ENCODE measurements at places on chromosomes 7 and 10. TPM values are rescaled to one million over a fixed set of nuclear protein-coding genes. Genes with fewer than 3 reads are reported as not detected.

- DNase-seq: no peak
Observed at GRCh38 chr7:141737118-141737835, 881 bp upstream of the SSBP1 start.

The LIPK gene
- not detected for total RNA-seq

DNA sequence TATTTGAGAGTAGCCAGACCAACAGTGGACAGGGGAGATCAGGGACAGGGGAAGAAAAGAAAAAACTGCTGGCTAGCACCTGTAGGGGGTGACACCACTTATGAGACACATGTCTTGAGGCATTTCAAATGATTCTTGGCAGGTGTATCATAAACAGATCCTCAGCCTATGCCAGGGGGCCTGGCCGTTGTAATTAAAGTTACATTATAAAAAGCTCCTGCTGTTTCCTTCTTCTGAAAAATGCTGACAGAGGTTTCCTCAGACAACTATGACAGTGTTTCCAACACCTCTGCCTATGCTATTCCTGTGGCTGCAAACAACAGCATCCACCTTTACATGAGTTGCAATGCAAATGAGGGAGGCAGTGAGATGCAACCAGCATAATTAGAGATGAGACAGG is 281.0 kb upstream of the PTER start:
- no peak for DNase-seq

GRCh38 chr10:108427146-108427545 is 1262.6 kb upstream of the SORCS1 start:
- no peak for DNase-seq

The UROS gene
- total RNA-seq: 45.7 TPM

- no peak for DNase-seq
Observed at GRCh38 chr10:113520690-113521474, 32.0 kb upstream of the HABP2 start.

- DNase-seq: no peak
Observed at GRCh38 chr7:127239814-127240213, 12.9 kb downstream of the GRM8 start.

GRCh38 chr7:101635484-101635883 is 6.4 kb upstream of the MYL10 start:
- DNase-seq: no peak

The RAPGEF5 gene
- 1.1 TPM for total RNA-seq

GRCh38 chr10:4653160-4653559 is 172.8 kb upstream of the AKR1E2 start:
- no peak for DNase-seq

The DPY19L1 gene
- 30.9 TPM for total RNA-seq

GRCh38 chr10:22911889-22912762 is 15.7 kb upstream of the ARMC3 start:
- DNase-seq: no peak

DNA sequence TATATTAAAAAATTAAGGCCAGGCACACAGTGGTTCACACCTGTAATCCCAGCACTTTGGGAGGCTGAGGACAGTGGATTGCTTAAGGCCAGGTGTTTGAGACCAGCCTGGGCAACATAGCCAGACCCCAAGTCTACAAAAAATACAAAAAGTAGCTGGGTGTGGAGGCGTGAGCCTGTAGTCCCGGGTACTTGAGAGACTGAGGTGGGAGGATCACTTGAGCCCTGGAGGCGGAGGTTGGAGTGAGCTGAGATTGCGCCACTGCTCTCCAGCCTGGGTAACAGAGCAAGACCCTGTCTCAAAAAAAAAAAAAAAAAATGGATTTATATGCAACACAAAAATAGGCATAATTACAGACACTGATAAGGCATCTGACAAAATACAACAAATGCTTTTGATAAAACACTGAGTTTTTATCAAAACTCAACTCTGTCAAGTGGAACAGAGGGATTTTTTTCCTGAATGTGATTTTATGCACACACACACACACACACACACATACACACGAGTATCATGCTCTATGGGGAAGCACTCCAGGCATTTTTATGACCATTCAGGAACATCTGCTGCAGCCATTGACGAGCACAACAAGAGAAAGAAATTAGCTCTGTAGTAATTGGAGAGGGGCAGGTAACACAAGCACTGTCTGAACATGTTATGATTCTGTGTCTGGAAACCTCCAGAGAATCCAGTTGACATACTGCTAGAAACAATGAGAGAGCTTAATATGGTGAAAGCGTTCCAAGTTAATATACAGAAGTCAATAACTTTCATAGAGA is 193.1 kb downstream of the WDR37 start:
- no peak for DNase-seq

DNA sequence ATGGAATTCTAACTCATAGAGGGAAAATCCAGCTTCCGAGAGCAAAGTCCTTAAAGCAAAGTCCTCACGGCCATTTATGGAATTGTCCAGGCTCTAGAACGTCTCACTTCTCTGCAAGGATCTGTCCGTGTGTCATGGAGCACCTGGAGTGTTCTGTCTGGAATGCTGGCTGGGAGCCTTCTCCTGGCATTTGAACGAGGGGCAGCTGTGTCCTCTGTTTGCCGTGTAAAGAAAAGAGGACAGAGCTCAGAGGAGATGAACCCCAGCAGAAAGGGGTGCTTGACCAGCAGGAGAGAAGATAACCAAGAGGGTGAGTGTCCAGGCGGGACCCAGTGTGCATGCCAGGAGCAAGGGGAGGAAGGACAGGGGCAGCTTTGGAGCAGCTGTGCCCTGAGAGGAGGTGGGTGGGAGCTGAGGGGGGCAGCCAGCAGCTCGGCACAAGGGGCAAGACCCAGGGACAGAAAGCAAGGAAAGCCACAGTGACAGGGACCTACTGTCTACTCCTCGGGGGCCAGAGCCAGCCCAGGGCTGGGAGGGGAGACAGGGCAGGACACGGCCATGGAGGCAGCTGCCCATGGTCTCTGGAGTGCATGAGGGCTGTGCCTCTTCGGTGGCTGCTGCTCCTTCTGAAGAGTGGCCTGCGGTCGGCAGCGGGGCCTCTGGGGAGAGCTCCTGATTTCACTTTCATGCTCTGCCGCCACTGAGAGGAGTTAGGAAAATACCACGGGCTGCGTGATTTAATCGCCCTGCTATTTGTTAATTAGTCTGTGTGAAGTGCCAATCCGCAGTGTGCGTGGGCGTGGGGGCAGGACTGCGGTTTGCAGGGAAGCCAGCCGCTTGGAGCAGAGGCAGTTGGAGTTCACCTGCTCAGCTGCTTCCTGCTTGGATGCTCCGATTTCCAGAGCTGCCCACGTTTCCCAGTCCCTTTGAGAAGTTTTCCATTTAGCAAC is 149.3 kb upstream of the SHH start:
- no peak for DNase-seq

The GPR85 gene
- total RNA-seq: 0.08 TPM

DNA sequence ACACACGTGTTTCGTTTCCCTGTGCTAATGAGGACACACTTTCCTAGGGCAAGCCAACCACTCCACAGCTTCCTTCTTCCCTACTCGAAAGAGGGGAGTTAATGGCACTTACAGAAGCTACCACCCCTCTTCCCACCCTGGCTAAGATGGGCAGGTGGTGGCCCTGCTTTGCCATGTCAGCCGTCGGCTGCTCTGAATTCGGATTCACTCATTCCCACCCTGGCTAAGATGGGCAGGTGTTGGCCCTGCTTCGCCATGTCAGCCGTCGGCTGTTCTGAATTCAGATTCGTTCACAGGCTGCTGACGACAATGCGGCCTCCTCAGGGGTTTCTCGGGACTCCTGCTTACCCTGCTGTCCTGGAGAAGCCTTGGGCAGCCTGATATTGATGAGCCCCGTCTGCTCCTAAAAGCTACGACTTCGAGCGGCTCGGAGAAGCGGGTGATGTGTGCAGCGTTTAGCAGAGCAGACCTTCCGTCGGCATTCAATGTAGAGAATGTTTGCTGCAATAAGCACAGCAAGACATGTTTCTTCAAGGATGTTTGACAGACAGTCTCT is 56.2 kb upstream of the PPP2R2D start:
- no peak for DNase-seq

GRCh38 chr7:110386913-110387312 is 704.0 kb upstream of the LRRN3 start:
- DNase-seq: no peak

The KCNIP2 gene
- 6.8 TPM for total RNA-seq

DNA sequence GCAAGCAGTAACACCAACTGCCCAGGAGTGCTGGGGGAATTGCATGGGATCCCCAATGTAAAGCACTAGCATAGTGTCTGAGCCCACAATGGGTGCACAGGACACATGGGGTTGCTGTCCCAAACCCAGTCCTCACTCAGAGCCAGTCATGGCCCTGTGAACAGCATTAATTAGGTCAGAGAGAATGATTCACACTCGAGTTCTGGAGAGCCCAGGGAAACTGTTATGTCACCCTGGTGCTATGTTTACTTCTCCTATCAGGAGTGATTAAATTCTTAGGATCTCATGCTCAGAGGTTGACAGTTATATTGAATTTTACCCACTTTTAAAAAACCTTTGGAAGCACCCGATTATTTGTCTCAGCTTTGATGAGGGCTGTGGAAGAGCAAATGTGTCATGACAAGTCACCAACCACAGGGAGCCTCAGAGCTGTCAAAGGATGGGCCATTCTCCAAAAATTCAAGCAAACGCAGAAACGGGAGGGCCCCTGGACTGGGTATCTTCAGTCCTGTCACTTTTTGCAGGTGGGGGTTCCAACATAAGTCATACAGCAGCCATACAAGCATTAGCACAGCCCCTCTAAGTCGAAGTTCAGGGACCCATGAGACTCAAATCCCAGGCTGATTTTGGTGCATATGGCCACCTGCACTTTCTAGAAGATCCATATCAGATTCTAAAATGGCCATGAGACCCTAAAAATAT is 1.3 kb upstream of the RASSF4 start:
- DNase-seq: no peak

The NRG3 gene
- total RNA-seq: not detected

DNA sequence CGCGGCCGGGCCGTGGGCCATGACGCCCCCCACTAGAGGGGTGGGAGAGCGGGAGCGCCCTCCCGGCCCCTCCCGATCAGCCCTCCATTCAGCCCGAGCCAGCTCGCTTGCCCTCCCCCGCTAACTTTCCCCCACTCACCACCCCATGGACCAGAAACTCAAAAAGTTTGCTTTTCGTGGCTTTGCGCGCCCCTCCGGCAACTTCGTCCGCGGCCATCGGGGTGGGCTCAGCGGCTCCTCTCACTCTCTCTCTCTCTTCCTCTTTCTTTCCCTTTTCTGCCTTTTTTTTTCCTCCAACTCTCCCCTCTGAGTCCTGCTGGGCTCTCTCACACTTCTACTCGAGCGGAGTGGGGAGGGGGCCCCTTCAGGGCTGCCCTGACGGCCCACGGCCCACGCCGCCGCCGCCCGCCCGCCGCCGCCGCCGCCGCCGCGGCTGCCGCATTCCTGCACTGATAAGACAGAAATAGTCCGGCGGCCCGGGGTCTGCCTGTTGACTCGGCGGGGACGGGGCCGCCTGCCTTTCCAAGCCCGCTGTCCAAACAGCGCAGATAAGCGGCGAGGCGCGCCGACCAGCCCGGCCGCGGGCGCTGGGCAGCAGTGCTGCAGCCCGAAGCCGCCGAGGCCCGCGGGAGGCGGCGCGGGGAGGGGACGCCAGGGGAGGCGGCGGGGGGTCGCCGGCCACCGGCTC is at the start of gene SMARCD3:
Gene SMARCD3 (minus strand): TSS at position 349 of the 688 bp plus-strand sequence. CDS start 132 bp downstream, at position 217.
- DNase-seq: no peak
